CMK (cell line): ENCODE measurements at places on chromosomes 1 and 21.

- DNase-seq = no peak
These were observed 12.3 kb upstream of the TRIM17 start for GRCh38 chr1:228429007-228429406.

- no peak for DNase-seq
These were observed 73.0 kb upstream of the ABCD3 start for GRCh38 chr1:94345148-94345721.

- DNase-seq = no peak
These were observed 267.8 kb downstream of the FOXD2 start for GRCh38 chr1:47705517-47706130.

- no peak for DNase-seq
These were observed 5.6 kb upstream of the SLC2A5 start for GRCh38 chr1:9075022-9075421.

GRCh38 chr1:229378586-229379367, 35.9 kb upstream of the CCSAP start:
- DNase-seq = no peak

DNA sequence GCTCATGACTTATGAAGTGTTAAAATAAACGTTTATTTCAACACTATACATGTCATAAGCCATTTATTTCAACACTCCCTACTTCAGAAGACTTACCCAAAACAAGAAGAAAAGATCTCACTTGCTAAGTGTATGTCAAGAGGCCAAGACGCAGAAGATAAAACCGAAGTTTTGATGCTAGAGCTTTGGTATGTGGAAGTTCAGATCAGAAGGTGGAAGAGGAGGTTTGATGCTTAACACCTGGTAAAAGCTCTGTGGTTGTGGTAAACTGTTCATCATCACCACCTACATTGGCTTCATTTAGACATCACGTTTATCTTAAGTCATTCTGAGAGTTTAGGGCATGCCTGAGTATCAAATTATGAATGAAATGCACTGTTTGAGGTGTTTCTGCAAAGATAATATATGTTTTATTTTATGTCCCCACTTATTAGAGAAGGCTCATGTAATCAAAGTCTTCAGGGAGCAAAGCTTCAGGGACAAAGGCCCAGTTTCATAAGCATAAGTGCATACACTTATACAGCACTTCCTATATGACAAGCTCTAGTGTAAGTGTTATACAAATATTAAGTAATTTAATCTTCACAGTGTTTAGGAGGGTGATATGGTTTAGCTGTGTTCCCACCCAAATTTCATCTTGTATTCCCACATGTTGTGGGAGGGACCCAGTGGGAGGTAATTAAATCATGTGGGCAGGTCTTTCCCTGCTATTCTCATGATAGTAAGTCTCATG, 533.3 kb downstream of the PTBP2 start:
- DNase-seq = no peak

DNA sequence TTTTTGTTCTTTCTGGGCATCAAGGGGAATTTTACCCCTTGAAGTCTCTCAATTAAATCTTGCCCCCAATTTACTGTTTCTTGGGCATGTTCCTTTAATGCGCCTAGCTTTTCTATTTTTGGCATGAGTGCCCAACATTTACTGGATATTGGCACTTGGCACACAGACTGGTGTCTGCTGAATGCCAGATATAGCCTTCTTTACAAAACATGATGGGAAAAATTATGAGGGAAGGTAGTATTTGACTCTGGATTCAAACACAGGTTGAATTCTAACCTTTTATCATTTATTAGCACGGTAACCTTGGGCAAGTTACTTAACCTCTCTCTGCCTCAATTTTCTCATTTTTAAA, 88.3 kb upstream of the GPR52 start:
- DNase-seq = no peak

DNA sequence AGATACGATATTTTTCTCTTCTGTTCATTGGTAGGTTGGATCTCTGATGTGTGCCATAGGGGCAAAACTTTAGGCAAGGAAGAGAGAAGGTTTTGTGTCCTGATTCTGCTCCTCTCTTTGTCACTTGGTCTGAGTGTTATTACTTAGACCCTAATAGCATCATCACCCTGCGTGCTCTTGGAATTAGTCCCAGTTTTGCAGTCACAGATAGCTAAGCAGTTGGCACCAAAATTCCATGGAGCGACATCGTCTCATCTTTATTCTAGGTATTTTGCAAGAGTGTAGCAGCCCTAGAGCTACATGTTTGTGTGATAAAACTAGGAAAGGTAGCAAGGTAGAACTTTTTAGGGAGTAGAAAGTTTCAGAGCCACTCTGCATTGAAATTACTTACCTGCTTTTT, 23.8 kb downstream of the PIP5K1A start:
- DNase-seq = no peak

DNA sequence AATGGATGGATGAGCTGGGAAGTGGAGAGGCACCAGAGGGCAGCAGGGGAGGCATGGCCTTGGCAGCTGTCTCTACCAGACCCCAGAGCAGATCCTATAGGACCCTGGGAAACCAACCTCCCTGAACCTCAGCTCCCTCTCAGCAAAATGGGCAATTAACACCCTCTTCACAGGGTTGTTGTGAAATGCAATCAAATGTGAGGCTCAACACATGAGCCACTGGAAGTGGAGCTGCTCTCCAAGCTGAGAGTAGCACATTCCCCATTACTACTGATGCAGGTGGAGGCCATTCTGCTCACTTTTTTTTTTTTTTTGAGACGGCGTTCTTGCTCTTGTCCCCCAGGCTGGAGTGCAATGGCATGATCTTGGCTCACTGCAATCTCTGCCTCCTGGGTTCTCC, 6.5 kb upstream of the SYNC start:
- no peak for DNase-seq
